ENCODE measurements at places on chromosomes 6 and 20.

DNA sequence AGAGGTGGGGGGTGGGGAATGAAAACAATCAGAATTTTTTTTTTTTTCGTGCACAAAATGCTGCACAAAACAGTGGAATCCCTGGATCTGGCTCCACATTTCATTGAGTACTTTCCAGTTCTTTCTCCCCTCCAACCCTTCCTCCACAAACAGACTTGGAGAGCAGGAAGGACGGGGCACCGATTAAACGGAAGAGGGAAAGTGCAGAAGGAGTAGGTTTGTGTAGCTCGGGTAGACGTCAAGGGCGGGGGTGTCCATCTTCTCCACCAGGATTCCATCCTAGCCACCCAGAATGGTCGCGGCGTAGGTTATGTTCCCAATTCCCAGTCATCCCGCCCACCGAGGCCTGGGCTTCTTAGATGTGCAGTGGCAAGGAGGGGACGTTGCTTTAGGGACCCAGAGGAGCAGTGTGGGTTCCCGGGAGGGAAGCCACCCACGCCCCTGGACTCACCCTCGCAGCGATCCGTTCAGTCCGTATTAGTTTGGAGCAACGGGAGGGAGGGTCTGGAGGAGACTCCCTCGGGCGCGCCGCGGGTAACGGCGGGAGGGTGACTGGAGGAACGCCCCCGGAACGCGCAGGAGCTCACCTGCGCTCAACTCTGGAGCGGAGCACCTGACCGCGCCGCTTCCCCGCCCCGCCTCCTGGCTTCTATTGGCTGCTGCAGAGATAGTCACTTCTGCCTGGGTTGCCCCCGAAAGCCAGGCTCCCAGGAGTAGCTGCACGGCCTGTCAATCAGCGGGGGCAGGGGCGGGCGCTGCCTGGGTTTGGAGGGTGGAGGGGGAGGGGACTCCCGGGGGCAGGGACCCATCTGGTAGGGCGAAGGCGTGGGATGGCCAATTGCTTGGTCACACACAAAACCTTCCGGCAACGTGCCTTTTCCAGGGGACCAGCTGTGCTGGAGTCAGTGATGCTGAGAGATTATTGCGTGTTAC lies at the start of gene ENPP5:
TSS of gene ENPP5 (minus strand) at position 624 of the 933 bp plus-strand sequence. CDS start 2,718 bp downstream, outside the sequence.
- DNase-seq, result peak; percentile 58

DNA sequence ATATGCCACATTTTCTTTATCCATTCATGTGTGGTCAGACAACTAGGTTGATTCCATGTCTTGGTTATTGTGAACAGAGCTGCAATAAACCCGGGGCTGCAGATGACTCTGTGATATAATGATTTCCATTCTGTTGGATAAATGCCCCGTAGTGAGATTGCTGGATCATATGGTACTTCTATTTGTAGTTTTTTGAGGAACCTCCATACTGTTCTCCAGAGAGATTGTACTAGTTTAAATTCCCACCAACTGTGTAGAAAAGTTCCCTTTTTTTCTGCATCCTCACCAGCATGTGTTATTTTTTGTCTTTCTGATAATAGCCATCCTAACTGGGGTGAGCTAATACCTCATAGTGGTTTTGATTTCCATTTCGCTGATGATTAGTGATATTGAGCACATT lies 62.2 kb upstream of the MAP3K4 start:
- no peak for DNase-seq

DNA sequence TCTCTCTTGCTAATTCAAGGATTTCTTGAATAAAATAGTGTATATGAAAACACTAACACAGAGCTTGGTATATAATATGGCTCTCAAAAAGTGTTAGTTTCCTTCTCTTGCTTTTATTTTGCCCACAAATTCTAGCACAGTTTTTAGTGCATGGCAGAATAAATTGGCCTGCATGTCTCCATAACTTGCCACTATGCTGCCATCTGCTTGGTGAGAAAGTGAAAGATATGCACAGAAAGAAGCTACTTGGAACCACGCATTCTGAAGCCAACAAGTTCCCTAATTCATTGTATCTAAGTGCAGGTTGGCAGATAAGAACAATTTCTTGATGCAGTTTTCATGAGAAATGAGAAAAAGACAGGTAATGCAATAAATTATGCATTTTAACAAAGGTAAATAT lies 101.2 kb downstream of the EPHA7 start:
- no peak for DNase-seq

DNA sequence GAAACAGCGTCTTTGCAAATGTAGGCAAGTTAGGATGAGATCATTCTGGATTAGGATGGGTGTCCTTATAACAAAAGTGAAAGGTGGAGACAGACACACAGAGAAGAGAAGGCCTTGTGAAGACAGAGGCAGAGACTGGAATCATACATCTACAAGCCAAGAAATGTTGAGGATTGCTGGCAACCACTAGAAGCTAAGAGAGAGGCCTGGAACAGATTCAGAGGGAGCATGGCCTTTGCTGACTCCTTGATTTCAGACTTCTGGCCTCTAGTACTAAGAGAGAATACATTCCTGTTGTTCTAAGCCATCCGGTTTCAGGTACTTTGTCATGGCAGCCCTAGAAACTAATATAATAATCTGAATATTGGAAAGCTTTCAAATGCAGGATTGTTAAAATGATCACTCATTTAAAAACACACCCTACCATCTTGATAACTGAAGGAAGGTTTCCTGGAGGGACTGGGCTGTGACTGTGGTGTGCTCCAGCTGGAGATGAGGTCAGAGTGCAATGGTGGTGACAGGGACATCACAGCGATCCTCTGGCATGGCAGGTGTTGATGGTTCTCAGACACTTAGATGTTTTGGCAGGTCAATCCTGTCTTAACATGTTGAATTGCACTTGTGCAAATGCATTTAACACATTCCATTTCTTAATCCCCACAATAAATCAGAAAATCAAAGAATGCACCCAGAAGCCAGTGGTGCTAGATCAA lies 25.1 kb downstream of the CD83 start:
- no peak for DNase-seq

GRCh38 chr6:156851454-156851921 lies 74.3 kb downstream of the ARID1B start:
- no peak for DNase-seq

DNA sequence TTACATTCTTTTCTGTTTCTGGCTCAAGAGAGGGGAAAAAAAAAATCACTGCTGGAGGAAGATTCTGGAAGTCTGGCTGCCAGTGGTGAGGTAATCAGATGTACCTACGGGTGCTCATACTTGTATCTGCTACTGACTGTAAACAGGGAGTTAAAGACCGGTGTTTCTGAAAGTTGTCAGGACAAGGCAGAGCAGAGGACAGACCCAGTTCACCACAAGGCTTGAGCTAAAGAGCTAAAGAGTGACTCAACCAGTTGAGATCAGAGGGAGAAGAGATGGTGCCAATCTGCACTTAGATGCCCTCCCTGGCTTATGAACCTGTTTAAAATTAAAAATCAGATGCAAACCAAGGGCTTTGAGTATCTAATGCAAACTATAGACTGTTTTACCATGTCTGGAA lies 55.4 kb downstream of the CEP162 start:
- no peak for DNase-seq

DNA sequence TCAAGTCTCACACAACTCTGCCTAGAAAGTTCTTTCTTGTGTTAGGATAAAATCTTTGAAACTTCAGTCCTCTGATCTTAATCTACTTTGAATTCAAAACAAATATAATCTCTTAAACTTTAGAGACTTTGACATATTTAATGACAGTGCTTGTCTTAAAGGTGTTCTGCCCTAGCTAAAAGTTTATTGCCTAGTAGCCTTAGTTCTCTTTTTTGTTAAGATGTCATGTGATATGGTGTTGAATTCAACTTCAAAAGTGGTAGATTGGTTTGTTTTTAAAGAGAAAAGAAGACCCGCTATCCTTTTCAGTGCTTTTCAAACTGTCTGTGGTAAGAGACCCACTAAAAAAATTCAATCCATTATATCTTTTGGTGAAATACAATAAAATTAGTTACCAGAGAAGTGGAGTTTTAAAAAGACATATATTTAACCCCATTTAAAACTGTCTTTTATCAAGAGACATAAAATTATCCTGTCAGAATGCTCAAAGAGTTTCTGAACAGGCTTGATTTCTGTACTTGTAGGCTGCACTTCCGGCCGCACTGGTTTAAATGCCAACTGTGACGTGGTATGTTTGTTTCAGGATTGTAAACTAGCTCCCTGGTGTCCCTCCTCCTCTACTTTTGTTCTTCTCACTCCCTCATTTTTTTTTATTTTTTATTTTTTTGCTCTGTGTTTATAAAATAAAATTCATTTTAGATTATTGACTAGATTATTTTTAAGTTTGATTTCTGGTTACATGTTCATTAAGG lies 76.5 kb downstream of the QKI start:
- no peak for DNase-seq

DNA sequence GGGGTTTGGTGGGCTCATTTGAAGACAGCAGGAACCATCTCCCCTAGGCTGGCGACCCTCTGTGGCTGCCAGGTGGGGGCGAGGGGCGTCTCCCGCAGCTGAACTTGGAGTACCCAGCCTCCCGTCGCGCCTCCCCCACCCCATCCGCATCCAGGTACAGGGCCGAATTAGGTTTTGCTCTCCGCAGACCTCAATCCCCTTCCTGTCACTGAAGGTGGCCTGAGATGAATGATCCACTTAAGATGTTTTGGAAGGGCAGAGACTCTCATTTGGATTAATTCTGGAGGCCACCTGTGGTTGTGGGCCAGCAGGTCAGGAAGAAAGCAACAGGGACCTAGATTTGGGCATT lies 493 bp downstream of the CD83 start:
- no peak for DNase-seq

- DNase-seq, result no peak
These were observed 14.5 kb upstream of the WFDC12 start for GRCh38 chr20:45138561-45139300.

DNA sequence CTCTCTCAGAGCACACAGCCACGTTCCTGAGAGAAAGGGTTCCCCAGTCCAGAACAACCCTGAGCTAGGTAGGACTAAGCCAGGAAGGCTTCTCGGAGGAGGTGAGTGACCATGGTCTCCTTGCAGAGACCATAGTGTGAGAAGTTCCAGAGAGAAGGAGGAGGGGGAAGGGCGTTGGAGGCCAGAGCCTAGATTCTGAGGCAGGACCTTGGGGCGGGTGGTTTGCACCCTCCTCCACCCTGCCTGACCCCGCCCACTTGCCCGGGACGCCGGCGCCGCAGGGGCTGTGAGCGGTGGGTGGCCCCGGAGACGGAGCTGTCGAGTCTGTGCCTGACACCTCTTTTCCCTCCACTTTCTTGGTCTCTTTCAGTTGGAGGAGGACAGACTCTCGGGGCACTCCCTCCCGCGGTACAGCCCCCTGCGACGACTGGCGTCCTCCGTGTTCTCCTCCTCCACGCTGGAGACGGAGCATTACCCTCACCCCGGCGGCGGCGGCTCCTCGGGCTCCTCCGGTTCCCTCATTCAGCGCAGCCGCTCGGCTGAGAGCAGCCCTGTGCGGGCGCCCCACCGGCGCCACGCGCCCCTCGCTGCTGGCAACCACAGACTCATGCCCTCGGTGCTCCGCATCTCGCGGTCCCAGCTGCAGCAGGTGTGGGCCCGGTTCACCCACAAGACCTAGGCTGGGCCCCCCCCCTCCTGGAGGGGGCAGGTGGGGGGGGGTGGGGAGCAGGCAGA lies 26.2 kb downstream of the TTBK1 start:
- peak; percentile 22 for DNase-seq

DNA sequence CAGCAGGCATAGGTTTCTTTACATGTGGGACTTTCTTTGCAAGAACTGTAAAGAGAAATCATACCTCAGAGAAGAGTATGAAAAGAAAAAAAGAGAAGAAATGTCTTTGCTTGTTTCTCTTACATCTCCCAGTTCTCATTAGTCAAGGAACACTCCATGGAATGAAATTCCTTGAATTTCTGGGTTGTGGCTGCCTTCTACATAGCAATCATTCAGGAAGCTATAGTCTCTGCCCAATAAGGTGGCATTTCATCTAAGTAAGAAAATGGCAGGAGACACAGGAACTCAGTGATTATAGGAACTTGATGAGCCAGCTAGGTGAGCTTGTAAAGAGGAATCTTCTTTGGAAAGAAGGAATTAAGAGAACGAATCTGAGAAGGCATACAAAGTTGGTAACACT lies 197.0 kb upstream of the FKBP1C start:
- no peak for DNase-seq

GRCh38 chr6:11224966-11225463 lies 7.5 kb downstream of the NEDD9 start:
- no peak for DNase-seq

GRCh38 chr20:38815446-38815845 lies 9.9 kb downstream of the PPP1R16B start:
- no peak for DNase-seq

- DNase-seq, result no peak
These were observed 454.5 kb upstream of the JAG1 start for GRCh38 chr20:11128220-11128718.

DNA sequence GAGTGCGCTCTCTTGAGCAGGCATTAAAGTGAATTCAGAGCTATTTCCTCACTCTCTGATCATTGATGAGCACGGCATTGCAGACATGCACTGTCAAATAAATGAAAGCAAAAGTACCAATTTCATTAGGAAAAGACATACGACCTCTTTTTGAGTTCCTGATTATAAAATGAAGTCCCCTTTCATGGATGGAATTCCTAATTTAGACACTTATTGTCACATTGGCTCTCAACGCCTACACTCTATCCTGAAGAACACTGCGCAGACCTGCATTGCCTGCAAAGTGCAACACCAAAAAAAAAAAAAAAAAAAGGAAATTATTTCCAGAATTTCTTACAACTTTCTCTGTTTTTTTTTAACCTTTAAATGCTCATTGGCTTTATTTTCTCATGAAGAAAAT lies 1.6 kb downstream of the ADGRB3 start:
- DNase-seq, result no peak

GRCh38 chr6:94377835-94378234 lies 958.5 kb upstream of the EPHA7 start:
- no peak for DNase-seq

- DNase-seq, result no peak
These were observed 54.0 kb downstream of the RIN2 start for GRCh38 chr20:19812056-19812455.

- DNase-seq, result no peak
These were observed 868 bp downstream of the METTL24 start for GRCh38 chr6:110357298-110357663.

DNA sequence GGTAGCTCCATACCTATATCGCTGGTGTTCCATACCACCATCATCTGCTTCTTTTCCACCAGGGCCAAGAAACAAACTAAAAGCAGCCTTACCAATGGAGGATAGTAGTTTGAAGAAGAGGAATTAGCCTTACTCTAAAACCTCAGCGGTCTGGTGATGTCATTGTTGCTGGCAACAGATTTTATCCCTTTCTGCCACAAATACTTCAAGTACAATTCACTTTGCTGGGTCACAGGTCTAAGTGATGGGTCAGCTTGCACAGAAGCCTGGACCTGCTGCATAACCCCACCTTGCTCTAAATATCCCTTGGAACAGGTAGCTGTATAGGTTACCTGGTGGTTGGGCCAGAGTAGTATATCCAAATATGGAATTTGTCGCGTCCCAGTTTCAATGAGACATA lies 53.2 kb upstream of the THEMIS start:
- no peak for DNase-seq

GRCh38 chr20:58096880-58097423 lies 131.5 kb downstream of the ANKRD60 start:
- no peak for DNase-seq

Data from stimulated activated CD8-positive, alpha-beta memory T cell treated with anti-CD3 and anti-CD28 coated beads, Interleukin-2, amount 100 ng/mL, for 1 hour (primary cell).